ENCODE measurements at places on chromosomes 11 and 22.

DNA sequence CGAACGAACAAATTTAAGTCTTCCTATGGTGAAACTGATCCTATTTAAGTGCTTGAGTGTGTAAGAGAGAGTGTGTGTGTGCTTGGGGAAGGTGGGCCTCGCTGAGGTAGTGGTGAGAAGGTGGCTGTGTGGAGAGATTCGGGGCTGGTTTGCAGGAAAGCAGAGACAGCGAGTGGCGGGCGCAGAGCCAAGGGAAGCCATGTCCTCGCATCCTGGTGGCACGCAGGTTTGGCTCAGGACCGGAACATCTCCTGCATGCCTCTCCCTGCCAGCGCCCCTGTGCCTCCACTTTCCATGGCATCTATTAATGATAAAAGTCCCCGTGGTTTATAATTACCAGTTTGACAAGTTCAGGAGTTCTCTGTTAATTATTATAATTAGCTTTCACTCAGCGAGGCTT, 383.1 kb upstream of the CADM1 start:
- no peak for DNase-seq

DNA sequence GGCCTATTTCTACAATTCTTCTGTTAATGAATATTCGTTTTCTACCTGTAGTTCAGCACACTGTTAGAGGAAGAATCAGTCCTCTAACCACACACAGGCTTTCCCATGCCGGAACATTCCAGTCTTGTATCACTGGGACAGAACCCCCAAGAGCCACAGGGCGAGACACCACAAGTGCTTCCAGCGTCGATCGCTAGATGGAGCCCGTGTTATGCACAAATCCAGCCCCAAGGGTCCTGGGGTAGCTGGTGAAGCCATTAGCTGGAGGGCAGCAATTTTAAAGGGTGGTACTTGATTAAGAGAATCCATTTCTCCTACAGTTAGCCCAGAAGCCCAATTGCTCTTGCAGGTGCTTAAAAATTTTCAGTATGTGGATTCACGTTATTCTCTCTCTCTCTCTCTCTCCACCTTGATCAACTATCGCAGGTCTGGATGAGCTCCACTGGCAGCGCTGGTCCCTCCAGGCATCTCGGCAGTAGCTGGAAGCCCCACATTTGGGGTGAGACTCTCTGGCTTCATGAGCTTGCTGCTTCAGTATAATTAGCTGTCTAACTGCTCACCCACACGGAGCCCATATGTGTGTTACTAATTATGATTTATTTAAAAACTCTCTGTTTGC, 148.2 kb upstream of the SNX19 start:
- DNase-seq: peak; percentile 69

- peak; percentile 89 for DNase-seq
These were observed 125.0 kb upstream of the ARHGAP42 start for GRCh38 chr11:100562128-100562527.

DNA sequence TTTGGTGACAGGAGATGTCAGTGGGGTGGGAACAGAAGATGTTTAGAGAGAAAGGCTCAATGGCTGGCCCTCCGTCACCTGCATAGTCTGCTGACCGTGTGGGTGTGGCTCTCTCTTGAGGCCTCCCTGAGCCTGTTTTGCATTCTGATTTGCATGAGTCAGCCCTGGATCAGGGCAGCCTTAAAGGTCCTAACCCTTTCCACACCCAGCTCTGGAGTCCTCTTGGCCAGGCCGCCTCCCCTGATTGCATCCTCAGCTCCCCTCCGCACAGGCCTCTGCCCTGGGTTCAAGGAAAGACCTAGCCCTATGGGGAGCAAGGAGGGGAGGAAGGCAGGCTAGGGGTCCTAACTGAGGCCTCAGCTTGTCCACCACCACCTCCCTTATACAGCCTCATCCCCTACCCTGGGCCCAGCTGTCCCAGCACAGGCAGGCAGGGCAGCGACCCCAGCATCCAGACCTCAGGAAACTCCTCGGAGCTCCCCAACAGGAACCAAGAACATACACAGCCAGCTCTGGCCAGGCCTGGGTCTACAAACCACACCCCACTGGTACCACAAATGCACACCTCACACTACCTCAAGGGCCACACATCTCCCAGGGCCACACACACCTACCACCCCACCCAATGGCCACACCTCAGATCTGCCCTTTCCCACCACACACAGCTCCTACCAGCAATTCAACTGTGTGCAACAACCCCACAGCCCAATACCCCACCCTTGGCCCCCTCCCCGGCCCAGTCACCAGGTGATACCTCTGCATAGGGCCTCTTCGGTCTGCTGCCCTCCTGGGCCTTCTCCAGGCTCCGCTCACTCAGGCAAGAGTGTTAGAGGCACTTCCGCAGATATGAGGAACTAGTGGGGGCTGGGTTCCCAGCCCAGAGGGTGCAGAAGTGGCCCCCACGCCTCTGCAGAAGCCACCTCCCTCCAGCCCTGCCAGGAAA, 13.7 kb downstream of the ARAP1 start:
- DNase-seq: no peak

DNA sequence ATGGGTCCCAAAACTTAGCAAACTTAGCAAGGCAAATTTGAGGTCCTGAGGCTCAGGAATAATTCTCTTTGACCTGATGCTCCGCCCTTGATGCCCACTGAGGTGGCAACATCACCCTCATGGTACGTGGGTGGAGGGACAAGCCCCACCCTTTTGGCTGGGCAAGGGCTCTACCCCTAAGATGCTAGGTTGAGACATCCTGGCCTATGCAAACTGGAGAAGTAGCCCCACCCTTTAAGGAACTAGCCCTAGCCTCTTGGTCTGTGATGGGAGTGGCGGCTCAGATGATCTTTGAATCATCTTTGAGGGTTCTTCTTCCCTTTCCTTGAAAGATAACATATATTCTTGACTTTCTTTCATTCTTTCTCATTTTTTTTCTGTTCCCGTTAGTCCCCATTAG, 32.9 kb downstream of the CABIN1 start:
- DNase-seq: no peak

DNA sequence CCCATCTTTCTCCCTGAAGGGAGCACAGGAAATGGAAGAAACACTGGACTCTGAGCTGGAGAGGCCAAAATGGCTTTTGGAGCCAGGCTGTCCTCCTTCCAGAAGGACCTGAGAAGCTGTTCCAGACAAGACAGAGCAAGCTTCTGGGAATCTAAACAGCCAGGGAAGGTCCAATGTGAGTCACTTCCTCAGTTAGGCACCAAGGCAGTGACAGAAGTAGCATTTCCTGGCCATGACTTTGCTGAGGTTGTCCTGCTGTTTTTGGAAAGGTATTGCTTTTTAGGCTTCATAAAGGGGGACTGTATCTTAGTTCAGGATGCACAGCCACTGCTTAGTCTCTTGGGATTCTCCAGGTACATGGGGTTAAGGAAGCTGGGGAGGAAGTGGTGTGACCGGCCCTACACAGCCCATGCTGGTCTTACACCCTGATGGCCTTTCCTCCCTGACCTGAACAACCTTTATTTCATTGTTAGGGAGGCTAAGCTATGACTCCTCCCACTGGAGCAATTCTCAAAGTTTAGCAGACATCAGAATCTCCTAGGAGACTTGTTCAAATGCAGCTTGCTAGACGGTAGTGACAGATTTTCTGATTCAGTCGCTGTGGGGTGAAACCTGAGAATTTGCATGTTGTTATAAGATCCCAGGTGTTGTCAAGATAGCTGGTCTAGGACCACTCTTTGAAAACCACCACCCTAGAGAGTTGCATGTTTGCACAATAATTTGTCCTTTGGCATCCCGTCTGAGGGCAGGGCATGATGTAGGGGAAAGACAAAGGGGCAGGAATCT, 6.8 kb upstream of the INSC start:
- peak; percentile 39 for DNase-seq

- no peak for DNase-seq
These were observed 6.4 kb downstream of the SLC29A2 start for GRCh38 chr11:66365166-66365565.

DNA sequence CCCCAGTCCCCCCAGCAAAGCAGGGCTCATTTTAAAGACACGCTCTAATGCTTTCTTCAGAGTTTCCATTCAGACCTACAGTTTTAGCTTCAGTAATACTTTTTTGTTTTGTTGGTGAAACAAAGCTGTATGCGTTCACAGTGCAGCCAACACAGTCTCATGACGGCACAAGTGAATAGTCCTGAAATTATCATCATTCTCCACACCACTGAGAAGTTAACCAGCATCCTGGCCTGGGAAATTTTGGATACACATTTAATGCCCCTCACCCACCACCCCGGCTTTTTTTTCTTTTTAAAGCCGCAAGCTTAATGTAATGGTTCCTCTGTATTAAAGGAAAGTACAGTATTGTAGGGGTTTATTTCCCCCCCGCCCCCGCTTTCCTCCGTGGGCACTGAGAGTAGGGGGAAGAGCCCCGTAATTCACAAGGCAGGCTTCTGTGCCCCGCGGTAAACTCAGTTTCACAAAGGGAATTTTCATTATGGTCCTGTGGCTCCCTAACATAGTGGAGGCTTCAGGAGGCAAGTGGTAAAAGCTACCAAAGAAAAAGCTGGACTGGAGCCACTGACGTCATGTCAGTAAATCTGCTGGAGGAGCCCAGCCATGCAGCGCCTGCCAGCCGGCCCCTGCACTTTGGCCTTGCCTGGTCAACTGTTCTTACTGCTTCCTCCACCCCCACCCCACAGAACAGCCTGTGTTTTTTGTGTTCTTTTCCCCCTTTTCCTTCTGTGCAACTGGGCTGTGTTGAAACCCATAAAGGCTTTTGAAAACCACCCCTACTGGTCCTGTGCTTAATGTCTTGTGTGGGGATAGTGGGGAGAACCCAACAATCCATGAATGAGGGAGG, 18.2 kb downstream of the TEAD1 start:
- peak; percentile 99 for DNase-seq

GRCh38 chr11:57345555-57346211, 7.5 kb downstream of the P2RX3 start:
- peak; percentile 44 for DNase-seq

GRCh38 chr11:122440811-122441665, 214.5 kb upstream of the UBASH3B start:
- peak; percentile 48 for DNase-seq

DNA sequence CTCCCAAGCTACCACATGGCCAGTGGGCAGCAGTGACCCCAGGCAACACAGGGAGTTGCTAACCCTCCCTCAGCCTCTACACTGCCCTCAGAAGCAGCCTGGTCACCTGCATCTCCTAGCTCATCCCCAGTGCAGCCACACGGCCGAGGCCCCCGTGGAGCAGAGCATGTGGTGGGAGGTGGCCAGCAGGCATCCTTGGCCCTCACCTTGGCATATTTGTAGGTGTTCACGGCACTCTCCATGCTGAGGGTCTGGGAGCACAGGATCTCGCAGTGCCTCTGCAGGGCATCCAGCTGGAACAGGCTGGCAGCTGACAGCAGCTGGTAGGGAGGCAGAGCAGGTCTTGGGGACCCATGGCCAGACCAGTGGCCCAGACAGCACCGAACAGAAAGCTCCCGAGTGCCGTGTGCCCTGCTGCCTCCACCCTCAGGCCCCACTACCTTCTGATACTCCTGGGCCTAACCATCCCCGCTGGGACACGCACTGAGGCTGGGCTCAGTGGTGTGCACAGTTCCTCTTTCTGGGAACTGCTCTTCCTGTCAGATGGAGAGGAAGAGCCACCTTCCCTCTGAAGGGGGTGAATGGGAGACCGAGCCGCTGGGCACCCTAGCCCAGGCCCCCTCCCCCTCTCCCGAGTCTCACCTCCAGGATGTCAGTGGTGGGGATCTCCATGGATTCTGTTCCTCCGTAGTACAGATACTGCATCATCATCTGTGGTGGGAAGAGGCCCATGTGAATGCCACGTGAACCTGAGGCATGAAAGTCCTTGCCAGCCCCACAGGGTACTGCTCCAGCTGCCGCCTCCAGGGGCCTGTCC, 48.8 kb downstream of the NAT10 start:
- no peak for DNase-seq

DNA sequence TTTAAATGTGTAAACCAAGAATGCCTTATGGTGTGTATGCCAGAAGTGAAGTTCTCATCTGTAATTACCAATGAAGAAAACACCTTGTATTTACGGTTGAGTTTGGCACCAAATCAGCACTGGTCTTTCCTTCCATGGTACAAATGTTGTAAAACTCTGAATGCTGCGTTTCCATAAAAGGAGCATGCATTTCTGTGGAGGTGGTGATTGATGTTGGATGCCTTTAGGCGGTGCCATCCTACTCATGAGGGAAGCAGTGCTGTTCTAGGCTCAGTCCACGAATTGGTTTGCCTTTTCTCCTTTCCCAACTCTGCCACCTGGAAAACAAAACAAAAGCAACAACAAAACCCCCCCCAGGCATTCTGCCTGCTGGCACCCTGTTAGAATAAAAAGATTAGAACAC, 124.4 kb downstream of the TEAD1 start:
- no peak for DNase-seq

- no peak for DNase-seq
These were observed 254.8 kb downstream of the CNTN5 start for GRCh38 chr11:99275521-99275920.

DNA sequence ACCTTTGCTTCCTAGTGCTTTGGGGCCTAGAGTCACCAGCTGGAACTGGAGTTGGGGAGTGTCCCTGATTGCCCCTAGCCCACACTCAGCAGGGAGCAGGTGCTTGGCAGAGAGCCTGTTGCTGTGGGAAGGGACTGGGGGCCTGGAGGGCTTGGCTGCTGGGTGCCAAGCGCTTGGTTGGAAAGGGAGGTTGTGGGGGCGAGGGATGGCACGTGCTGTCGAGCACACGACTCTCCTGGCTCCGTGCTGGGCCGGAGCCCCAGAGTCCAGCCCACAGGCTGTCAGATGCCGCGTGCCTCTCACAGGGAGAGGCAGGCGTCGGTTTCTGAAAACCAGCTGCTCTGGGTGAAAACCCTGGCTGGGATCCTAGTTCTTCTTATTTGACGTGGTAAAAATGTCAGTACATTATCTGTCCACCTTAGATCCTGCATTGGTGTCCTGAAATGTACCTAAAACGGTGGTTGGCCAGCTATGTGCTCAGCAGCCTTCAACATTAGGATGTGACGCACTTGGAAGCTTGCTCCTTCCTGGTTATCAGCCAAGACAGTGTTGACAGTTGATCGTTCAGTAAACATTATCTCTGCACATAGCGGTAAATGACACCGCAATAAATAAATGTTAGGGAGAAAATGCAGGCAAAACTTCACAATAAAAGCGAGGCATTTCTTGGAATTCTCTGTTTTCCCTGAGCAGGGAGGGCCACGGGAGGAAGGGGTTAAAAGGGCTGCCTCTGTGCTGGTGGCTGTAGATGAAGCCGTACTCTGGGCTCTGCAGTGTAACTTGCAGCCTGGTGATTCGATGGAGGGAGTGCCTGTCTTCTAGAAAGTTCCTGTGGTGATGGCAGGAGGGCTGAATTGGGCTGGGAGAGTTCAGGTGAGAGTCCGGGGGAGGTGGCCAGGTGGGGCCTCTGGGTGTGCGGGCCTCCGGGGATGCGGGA, 29.2 kb downstream of the GRAMD4 start:
- no peak for DNase-seq

DNA sequence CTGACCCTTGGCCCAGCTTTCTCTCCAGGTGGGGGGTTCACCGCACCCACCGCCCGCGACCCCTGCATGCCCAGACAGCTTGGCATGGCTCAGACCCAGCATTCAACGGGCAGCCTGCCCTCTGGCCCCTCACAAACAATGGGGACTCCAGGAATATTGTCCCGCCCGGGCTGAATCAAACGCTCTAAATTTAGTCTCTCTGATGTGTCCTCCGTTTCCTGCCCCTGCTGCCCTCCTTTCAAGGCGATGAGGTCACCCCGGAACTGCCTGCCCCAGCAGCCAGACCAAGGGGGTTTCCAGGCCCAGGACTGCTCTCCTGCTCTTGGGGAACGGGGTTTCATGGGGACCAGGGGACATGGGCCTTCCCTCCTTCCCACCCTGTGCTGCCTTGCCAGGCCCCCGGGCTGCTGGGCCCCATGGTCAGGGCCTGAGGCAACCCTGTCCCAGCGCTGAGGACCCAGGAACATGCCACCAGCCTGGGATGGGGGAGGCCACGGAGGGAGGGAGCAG, 10.1 kb upstream of the PDGFB start:
- peak; percentile 68 for DNase-seq

Data from fibroblast of lung (primary cell).